HEK293T (cell line): ENCODE measurements at places on chromosomes 1 and 21.

GRCh38 chr1:18110598-18110939, 3.0 kb downstream of the IGSF21 start:
- peak; percentile 16 for DNase-seq

GRCh38 chr1:47725511-47725991, 271.6 kb downstream of the TRABD2B start:
- no peak for DNase-seq

DNA sequence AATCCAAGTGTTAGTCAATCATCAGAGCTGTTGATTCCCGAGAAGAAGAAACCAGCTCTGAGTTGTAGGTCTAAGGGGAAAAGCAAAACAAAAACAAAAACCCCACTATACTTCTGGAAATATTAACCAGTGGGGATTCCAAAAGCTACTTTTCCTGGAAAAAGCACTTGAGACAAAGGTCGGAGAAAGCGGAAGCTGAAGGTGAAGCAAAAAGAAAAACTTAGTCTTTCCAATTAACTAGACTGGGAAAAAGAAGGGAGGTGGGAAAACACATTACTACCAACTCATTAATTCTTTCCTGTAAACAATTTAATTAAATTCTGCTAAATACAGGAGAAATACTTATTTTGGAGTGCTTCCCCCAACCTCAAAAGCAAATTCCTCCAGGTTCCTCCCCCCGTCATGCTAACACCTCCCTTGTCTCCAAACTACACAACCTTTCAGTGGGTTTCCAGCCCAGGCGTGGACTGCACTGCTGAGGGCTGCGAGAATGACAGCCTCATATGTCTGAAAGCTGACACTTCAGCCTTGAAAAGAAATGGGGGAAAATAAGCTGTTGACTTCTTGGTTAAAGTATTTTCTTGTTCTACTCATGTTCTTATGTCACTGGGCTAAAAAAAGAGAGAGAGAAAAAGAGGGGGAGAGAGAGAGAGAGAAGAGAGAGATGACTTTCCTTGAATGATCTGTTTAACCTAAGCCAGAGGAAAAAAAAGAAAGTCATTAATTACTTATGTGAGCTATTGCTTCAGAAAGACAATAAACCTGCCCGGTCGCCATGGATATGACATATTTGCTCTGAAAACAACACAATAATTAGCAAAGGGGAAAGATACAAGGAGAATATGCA, 5.1 kb downstream of the CASZ1 start:
- DNase-seq, result no peak

GRCh38 chr1:220786057-220786336, 716 bp upstream of the MTARC1 start:
- no peak for DNase-seq

GRCh38 chr1:185646202-185646683, 87.9 kb upstream of the HMCN1 start:
- DNase-seq, result peak; percentile 46

DNA sequence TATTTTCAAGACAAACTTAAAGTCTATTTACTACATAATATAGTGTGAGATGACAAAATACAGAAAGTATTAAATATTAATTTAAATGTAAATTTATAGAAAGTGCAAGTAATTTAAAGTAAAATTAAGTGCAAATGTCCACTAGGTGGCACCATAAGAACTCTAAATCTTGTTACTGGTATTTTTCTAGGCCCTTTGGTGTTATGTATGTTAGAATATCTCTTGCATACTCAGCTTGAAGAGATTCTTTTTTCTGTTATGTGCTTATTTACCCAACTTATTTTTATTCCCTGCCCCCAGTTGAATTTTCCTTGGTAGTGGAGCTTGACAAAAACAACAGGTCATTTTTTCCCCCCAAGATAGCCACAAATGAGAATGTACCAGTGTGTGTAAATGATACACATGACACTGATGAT, 71.5 kb downstream of the RPS6KC1 start:
- DNase-seq, result peak; percentile 22
